ENCODE measurements at places on chromosomes 5 and 9.

GRCh38 chr9:19127871-19128500 lies 694 bp upstream of the PLIN2 start:
- DNase-seq: peak; percentile 10

- DNase-seq: no peak
Measured at GRCh38 chr5:67002832-67003684, 193.5 kb downstream of the CD180 start.

- DNase-seq: no peak
Measured at GRCh38 chr5:10964806-10965205, 203.8 kb upstream of the DAP start.

DNA sequence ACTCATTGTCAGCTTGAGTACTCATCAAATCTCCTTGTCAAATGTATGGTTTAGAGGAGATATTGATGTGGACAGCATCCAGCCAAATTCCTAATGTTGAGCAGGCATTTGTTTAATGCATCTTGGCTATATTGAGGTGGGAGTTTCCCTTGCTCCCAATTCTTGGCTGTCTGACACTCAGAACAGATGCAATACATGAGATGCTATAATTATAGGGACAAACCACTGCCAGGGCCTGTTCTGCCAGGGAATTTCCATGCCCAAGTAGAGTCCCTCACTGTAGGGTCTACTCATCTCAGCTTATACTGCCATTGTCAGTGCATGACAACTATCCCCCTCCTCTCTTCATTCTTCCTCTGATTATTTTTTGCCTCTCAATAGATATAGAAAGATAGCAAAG lies 392.0 kb upstream of the KCNN2 start:
- DNase-seq: no peak

- DNase-seq: no peak
Measured at GRCh38 chr9:7121664-7122063, 363.9 kb downstream of the KDM4C start.

- DNase-seq: no peak
Measured at GRCh38 chr9:28832168-28832770, 1259.0 kb upstream of the C9orf72 start.

DNA sequence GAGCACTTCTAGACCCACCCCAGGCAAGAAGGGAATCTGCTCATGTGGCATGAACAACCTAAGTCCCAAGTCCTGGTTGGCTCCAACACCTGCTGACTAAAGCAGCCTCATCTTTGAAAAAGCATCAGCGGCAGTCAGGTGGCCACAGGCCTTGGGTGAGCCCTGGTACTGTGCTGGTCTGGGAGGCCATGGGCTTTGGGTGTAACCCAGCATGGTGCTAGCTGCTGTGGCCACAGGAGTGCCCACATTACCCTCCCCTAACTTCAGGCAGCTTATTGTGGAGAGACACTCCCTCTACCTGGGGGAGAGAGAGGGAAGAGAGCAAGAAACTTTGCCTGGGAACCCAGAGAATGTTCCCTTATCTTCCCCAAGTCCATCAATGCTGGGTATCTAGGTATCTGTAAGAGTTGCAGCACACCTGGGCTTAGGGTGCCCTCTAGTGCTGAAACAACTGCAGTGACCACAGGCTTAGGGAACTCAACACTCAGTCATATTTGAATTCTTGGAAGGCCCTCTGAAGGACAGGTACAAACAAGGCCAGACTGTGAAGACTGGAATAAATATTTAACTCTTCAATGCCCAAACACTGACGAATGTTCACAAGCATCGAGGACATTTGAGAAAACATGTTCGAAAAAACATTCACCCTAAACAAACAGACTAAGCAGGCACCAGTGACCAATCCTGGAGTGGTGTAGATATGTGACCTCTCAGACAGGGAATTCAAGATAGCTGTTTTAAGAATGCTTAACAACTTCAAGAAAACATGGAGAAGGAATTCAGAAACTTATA lies 69.9 kb upstream of the OR2K2 start:
- DNase-seq: no peak

DNA sequence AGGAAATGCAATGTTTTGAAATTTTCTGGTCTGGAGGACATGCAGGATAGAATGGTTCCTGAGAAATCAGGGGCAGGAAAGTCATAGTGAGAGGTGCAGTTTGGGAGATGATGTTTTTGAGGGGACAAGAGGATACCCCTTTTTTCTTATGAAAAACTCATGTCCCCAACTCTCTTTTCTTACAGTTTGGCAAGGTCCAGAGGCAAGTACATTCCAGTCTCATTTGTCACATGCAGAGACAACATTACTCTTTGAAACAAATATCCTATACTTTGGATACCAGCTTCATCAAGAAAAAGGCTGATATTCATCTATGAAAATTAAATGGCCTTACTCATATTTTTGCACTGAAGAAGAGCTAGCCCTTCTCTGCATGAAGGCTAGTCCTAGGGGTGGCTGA lies 48.2 kb downstream of the EQTN start:
- DNase-seq: no peak

- DNase-seq: no peak
Measured at GRCh38 chr5:68883436-68883835, 210.4 kb upstream of the SLC30A5 start.

Data from stimulated activated CD4-positive, alpha-beta T cell treated with anti-CD3 and anti-CD28 coated beads, Interleukin-12 subunit alpha, Interleukin-12 subunit beta, amount 100 ng/mL, for 4 hours (primary cell).